ENCODE measurements at places on chromosomes 2 and 18.

DNA sequence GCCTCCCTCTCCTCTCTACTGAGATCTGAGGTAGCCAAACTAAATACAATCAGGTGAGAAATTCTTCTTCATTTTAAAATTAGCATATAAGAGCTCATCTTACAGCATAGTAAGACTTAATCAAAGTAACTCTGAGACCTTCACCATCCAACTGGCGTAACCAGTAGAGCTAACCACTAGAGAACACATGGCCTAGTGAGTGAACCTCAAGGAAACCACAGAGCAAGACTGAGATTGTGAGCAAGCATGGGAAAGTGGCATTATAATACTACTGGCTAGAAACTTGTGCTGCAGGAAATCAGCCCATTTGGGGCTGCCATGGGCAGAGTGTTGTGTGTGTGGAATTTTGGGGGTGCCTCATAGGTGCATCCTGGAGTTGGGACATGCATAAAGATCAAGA is 61.1 kb upstream of the SPHKAP start:
- DNase-seq: no peak

- DNase-seq: no peak
Measured at GRCh38 chr2:231800493-231801091, 14.3 kb downstream of the COPS7B start.

DNA sequence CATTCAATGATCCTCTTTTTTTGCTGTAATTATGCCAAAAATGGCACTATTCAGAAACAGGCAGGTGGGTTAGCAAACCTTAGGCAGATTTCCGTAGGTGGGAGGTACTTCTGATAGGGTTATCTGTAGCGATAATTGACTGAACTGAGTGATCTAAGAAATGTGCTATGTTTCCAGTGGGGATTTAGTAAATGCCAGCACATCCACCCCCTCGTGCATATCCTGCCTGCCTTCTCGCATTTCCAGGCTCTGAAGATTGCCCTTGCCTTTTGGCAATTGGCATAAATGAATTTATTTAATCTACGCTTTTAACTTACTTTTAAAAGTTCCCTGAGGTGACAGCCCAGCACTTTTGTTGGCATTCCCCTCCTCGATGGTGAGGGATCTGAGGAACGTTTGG is 576 bp upstream of the FSHR start:
- no peak for DNase-seq

- no peak for DNase-seq
Measured at GRCh38 chr2:207565736-207566500, 36.2 kb downstream of the CREB1 start.

GRCh38 chr2:16933355-16933754 is 267.7 kb upstream of the CYRIA start:
- DNase-seq: no peak

- no peak for DNase-seq
Measured at GRCh38 chr2:232659359-232659758, 26.0 kb downstream of the EFHD1 start.

DNA sequence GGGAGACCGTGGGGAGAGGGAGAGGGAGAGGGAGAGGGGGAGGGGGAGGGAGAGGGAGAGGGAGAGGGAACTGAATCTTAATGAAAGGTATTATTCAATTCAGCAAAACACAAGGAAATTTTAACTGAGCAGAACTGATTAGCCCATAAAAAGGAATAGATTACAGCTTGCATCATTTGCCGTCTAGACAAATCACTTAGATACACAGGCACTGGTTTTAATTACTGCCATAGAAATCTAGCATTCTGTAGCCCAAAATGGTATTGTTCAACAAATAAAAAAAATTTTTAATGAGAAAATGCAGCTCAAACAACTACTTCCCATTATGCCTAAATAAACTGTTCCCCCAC is 7.9 kb upstream of the KCNF1 start:
- no peak for DNase-seq
